ENCODE measurements at places on chromosomes 4 and X.
A peak's percentile ranks its signal among the peaks of the same experiment; 100 is the strongest.

GRCh38 chrX:48531358-48531959 is 8.1 kb upstream of the TBC1D25 start:
- DNase-seq = peak; percentile 42

- DNase-seq = no peak
These were observed 67.9 kb upstream of the SOX3 start for GRCh38 chrX:140572724-140573123.

DNA sequence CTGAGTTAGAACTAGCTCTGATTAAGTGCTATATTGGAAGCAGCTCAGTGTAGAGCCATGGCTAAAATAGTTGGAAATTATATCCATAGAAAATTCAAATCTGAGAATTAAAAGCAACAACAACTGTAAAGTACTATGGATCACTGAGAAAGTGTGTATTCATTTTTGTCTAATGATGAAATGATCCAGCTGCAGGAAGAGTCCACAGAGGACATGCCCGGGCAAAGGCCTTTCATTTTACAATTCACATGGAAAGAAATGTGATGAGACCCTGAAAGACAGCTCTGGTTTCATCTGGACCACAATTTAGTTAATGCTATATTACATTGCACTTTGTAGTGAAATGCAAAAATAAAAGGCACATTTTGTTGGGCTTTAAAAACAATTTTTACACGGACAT is 196.8 kb upstream of the FAT1 start:
- no peak for DNase-seq

DNA sequence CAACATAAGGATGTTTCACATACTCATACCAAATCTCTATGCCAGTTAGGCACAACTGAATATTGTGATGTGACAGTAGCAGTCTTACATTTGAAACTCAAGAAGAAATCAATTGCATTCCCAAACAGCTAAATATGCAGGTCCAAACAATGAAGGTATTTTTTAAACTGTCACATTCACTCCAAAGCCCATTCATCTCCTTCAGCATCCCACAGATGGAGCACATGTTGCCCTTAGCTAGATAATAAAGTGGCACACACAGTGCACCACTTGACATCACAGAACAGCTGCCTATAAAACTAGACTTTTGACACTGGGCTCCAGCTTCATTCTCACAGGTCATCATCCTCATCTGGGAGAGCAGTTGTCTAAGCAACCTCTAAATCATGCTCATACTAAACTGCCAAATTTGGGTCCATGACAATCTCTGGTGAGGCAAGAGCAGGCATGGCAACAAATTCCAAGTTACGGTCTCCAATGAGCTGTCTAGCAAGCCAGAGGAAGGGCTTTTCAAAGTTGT is 26.2 kb upstream of the ARHGEF6 start:
- DNase-seq = no peak

GRCh38 chr4:103786593-103786992 is 66.8 kb upstream of the TACR3 start:
- DNase-seq = no peak

DNA sequence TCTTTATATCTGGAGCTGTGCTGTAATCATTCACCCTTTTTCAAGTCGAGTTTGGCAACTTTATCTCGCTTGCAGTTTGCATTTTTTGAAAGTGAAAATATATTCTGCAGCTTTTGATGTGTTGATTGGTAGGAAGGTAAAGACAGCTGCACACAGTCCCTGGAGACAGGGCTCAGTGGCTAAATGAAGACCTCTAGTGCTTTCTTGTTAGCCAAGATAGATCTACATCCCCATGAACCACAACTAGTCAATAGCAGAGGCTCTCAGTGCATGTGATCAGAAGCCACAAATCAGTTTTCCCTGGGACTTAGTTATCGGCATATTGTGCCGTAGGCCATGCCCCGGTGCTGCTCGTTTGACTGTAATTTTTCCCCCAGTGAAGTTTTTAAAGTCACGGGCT is 587.7 kb upstream of the PITX2 start:
- DNase-seq = no peak

DNA sequence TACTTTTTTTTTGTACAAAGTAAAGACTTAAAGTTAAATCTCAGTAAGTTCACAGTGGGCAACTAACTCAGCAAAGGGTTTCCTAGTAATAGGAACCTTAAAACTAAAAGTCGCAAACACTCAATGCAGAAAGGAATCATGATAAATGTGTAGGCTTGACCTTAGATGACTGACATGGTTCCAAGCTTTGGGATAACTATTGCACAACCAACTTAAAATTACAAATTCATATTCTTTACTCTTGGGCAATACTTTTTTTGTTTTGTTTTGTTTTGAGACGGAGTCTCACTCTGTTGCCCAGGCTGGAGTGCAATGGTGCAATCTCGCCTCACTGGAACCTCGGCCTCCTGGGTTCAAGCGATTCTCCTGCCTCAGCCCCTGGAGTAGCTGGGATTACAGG is 8.2 kb downstream of the ELOVL6 start:
- DNase-seq = no peak

DNA sequence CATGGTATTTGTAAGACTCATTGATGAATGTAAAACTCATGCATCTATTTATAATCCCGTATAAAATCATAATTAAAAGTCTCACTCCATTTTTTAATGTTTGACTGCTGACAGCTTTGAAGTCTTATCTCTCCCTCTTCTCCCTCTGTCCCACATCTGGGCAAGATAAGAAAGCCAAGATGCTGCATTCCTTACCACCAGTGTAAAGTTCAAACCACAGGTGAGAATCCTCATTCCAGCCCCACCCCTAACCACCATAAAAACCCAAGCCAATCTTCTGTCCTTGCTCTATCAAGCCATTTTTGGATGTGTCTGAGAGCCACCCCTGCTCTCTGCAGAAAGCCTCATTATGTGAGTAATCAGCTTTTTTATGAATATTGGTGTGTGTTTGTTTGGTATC is 59.3 kb upstream of the MAGED1 start:
- DNase-seq = no peak

GRCh38 chr4:73181231-73181630 is 77.4 kb downstream of the ANKRD17 start:
- DNase-seq = no peak

DNA sequence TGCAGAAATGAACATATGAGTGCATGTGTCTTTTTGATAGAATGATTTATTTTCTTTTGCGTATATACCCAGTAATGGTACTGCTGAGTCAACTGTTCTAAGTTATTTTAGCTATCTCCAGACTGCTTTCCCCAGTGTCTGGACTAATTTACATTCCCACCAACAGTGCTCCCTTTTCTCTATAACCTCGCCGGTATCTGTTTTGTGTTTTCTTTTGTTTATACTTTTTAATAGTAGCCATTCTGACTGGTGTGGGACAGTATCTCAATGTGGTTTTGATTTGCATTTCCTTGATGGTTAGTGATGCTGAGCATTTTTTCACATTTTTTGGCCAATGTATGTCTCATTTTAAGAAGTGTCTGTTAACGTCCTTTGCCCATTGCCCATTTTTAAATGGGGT is 218.6 kb upstream of the KCNIP4 start:
- no peak for DNase-seq

DNA sequence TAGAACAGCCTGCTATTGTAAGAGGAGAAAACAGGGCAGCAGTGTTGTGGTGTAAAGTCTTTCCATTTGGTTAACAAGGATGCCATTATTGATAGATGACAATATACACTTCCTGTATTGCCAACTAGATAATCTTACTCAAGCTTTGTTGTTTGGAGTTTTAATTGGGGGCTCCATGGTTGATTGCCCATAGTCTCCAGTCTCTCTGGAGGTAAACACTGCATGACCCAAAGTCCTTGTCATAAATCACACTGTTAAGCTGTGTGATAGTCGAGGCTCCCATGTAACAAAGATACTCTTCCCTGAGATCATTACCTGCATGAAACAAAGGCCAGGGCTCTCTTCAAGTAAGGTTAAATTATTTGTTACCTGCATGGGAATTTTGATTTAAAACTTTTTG is 394.6 kb downstream of the C4orf33 start:
- DNase-seq = no peak

DNA sequence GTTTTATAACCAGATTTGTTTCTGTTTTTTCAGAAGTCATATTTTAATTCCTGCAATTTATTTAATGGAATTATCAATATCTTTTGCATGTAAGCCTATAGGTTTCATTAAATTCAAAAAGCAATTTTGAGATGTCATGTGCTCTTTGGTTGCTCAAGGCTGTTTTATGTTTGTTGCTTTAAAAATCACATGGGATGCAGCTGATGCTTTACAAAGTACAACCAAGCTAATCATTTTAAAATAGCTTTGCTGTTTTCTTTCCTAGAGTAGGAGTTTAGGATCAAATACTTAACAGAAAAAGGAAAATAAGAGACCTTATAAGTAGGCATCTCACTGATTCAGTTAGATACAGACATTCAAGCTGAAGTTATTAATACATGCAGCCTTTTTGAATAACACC is 11.3 kb downstream of the CPEB2 start:
- no peak for DNase-seq

DNA sequence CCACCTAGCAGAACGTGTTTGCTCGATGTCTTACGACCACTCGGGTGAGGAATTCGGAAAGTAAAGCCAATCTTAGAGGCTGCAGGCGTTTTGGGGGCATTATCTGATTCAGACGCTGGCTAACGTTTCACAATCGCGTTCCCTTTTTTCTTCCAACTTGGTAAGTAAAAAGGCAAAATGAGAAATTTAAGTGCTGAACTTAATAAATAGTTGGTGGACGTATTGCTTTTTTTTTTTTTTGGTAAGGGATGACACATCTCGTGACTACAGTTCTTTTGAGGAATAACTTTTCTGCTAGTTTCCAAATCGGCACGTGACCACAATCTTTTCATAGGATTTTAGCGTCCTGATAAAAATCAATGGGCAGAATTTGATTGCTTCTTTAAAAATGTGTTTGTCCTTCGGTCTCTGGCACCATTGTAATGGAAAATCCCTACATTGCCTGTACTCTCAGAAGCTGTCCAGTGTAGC is 848 bp downstream of the RAB9A start:
- no peak for DNase-seq

DNA sequence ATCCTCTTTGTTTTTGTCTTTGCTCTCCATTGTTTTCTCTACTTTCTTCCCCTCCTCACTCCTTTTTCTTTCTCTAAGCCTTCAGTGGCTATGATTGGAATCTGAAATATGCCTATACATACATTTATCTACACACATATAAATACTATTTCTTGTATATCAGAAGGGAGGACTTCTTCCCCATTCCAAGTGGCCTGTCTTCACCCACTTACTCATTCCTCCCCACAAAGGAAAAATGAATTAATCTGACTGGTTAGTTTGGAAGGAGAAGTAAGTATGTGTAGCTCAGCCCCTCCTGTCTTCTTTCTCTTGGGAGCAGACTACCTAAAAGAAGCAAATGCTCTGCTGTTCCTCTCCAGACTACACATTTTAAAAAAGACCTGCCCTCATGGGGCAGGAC is 17.7 kb downstream of the GUCY2F start:
- DNase-seq = no peak

DNA sequence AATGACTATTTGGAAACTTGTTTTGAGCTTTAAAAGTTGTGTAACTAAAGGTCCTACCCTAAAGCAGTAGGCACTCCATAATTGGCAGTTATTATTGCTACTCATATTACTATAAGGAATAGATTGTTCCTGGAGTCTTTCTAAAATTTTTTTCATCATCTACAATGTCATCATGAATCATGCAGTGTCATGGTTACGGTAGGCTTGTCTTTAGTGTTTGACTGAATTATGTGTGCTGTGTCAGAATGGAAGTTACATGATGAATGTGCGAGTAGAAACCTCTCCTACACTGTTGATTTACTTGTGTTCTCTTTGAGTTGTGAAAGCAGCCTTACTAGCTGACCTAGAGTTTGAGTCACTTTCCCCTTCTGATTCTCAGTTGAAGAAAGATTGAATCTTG is 1099.9 kb downstream of the RAPGEF2 start:
- no peak for DNase-seq

GRCh38 chr4:53348046-53348445 is 17.8 kb downstream of the SCFD2 start:
- no peak for DNase-seq

GRCh38 chrX:74133156-74133796 is 170.7 kb upstream of the ZCCHC13 start:
- peak; percentile 4 for DNase-seq

DNA sequence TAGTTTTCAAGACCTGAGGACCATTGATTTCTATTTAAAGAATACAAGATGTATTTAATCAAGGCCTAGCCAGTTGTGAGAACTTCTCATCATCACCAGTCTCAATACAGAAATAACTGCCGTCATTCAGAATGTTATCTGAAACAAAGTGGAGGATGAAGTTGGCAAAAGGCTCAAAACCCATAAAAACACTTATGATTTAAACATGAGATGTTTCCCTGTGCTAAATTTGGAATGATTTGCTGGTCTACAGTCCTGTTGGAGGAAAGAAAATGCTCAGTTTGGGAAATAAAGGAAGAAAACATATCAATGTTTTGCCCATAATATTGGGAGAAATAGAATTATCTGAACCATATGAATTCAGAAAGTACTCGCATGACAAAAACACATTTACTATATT is 192.2 kb downstream of the ADGRA3 start:
- DNase-seq = no peak

DNA sequence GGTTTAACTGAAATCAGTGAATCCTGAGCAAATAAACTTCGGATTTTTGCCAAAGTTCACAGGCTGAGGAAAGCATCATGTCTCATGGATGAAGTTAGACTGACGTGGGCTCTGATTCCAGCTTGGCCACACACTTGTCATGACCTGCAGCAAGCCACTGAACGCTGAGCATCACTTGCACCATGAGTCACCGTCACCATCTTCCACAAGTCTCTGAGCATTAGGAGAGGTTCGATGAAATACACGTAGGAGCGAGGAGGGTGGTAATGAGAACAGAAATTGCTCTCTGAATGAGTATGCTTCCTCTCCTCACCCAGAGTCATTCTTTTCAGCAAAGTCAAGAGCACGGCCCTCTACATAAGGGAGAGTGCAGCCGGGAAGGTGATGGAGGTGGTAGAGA is 3.8 kb upstream of the TRIML2 start:
- no peak for DNase-seq

DNA sequence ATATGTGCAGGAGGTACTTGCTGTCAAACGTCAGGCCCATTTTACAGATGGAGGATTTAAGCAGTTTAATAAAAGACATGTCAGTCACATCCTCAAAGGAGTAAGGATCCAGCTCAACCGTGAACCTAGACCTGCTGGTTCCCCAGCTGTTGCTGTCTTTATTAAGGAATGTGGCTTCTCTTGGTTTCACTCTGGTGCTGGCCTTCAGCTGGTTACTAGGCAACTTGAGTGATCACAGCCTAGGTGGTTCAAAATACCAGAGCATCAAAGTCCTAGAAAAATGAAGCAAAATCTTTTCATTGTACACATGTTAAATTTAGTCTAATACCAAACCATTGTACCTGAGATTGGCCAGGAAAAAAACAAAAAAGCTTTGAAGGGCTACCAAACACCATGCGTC is 32.7 kb upstream of the GLRA2 start:
- DNase-seq = no peak

GRCh38 chr4:20431543-20431951 is 179.8 kb downstream of the SLIT2 start:
- DNase-seq = no peak

GRCh38 chr4:125350470-125351135 is 35.8 kb downstream of the FAT4 start:
- no peak for DNase-seq

GRCh38 chrX:115591420-115591819 is 30.4 kb downstream of the PLS3 start:
- DNase-seq = no peak
